ENCODE measurements at places on chromosomes 7 and 10.

DNA sequence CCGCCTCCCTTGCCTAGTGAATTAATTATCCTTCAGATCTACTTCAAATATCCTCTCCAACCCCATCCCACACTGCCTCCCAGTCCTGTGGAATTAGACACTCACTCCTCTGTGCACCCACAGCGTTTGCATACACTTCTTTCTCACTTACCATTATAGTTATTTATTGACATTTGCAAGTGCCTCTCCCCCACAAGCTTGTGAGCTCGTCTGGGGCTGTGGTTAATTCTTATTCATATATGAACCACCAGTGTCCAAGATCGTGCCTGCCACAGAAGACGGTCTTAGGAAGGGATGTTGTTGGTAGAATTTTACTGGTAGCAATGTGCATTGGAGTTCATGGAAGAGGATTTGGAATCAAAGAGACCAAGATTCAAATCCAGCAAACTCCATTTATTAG lies 68.1 kb upstream of the AOAH start:
- no peak for DNase-seq

DNA sequence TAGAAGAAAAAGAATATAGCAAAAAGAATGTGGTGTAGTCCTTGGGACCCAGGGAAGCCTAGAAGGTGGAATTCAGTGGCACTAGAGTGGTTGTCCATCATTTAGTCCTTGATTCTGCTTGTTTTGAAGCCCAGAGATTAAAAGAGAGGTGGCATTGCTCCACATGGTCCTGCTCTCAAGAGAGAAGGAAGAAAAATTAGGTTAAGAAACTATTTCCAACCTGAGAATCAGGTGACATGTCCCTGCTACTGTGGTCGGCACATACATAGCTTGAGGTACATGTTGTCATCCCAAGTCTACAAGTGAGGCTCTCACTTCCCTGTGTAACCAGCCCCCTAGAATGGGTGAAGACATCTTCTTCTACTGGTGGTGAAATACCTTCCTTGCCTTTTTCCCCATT lies at the start of gene OR9A2:
Gene OR9A2, minus strand, starts transcription at position 101 of the 400 bp plus-strand sequence. Its CDS starts 0 bp downstream, at position 101.
- no peak for DNase-seq

DNA sequence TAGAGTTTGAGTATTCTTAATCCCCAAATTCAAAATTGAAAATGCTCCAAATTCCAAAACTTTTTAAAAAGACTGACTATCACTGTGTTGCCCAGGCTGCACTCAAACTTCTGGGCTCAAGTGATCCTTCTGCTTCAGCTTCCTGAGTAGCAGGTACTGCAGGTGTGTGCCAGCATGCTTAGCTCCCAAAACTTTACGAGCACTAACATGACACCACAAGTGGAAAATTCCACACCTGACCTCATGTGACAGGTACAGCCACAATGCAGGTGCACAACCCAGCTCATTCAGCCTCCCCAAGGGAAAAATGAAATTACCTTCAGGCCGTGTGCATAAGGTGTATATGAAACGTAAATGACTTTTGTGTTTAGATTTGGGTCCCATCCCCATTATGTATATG lies 16.5 kb downstream of the CDC123 start:
- no peak for DNase-seq

- no peak for DNase-seq
Observed at GRCh38 chr10:90481326-90481923, 376.4 kb downstream of the HTR7 start.

- no peak for DNase-seq
Observed at GRCh38 chr10:105840288-105840770, 1199.2 kb downstream of the SORCS3 start.

GRCh38 chr10:49631975-49632374 lies 18.1 kb downstream of the CHAT start:
- DNase-seq = no peak
